ENCODE measurements at places on chromosomes 4 and X.
A peak's percentile ranks its signal among the peaks of the same experiment; 100 is the strongest.

- peak; percentile 95 for DNase-seq
Observed at GRCh38 chr4:2792711-2793585, at the start of gene SH3BP2. SH3BP2 (plus strand) TSS chr4:2793085; CDS start chr4:2820618, 27,533 bp downstream.

- no peak for DNase-seq
Observed at GRCh38 chr4:80259012-80259411, 7.5 kb upstream of the FGF5 start.

DNA sequence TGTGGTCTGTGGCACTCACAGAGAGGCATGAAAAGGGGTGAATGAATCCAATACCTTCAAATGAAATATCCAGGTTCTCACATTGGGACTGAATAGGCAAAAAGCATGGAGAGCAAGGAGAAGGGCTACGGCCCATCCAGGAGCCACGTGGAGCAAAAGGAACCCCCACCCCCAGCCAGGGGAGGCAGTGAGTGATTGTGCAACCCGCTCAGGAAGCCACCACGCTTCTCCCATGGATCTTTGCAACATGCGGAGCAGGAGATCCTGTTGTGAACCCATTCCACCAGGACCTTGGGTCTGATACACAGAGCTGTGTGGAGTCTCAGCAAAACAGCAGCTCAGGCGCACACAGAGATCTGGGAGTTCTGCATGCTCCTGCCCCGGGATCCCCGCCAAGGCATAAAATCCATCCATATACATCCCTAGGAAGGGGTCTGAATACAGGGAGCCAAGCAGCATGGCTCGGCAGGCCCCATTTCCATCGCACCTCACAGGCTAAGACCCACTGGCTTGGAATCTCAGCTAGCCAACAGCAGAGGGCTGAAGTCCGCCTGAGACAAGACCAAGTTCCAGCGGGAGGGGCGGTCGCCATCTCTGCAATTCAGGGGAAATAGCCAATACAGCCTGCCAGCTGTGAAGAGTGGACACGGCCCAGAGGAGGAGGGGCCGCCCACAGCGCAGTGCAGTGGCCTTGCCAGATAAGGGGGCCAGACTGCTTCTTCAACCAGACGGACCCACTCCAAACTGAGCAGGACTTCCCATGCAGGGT lies 80.2 kb downstream of the FGF16 start:
- peak; percentile 63 for DNase-seq

GRCh38 chr4:45350438-45350837 lies 624.1 kb upstream of the GNPDA2 start:
- DNase-seq = no peak

GRCh38 chrX:109742722-109743121 lies 9.7 kb upstream of the ACSL4 start:
- DNase-seq = no peak

DNA sequence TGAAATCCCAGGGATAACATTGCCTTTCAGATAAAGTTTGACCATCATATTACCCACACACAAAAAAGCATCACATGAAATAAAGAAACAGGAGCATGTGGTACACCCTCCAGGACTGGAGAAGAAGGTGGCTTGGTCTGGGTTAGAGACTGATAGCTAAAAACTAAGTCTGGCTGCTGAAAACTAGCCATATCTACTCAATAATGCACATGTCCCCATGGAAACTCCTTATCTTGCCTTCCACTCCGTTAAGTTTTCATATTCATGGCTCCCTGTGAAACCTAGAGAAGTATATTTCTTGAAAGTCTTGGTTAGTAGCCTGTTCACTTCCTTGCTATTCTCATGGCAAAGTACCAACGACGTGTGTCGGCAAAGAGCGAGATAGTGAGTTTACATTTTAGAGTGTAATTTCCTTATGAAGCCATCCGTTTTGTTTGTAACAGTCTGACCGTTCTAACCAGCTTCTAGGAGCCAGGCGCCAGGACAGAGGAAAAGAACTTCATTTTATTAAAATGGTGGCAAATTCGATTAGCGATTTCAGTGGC lies 6.7 kb upstream of the DCTD start:
- DNase-seq = no peak

- no peak for DNase-seq
Observed at GRCh38 chr4:98540803-98541202, 117.6 kb downstream of the TSPAN5 start.

GRCh38 chrX:137915466-137915865 lies 349.5 kb downstream of the ZIC3 start:
- no peak for DNase-seq

- no peak for DNase-seq
Observed at GRCh38 chr4:152820073-152820472, 40.3 kb downstream of the ARFIP1 start.

DNA sequence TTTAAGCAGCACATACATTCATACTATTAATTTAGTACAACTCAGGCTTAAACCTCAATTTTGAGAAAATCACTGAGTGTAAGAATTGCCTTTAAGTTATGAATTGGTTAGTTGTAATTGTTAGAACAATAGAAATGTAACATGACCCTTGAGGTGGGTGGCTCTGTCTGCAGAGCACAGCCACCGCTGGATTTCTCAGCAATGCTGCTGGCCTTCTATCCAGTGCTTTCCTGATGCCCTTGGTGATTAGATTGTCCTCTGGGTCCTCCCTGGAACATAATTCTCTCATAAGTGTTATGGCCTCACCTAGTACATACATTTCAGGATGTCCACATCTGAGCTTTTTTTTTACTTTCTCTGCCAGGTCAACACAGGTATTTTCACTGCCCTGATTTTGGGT lies 213.2 kb downstream of the SLC7A11 start:
- DNase-seq = no peak

DNA sequence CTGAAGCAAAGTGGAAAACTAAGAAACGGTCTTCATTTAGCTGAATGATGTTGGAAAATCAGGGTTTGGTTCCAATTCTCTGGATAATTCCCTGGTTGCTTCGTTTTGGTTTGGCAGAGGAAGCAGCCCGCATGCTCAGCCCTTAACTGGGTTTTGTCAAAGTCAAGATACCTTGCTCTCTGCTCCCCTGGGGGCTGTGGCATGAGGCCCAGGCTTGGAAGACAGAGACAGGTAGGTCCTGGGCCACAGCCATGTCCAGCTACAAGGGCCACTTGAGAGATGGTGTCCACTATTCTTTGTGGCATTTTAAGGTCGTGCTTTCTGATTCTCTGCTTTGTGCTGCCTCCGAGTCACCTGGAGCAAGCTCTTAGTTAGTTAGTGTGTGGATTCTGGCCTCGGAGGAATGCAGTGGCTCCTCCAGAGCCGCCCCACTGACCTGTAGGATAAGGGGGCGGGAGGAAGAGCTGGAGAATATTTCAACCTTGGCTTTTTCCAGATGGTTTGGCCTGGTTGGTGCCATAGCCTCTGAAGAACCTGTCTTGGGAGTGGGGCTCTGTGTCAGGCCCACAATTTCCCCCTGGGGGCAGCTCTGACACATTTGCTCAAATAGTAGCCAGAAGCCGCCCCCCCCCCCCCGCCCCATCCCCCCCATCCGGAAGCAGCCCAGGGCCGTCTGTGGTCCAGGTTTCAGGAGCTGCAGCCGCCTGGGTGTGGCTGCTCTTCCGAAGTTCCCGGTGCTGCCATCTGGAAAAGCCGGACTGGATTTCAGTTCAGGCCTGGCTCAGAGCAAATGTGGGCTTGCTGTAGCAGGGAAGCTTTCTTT lies 147.1 kb downstream of the NHS start:
- no peak for DNase-seq

DNA sequence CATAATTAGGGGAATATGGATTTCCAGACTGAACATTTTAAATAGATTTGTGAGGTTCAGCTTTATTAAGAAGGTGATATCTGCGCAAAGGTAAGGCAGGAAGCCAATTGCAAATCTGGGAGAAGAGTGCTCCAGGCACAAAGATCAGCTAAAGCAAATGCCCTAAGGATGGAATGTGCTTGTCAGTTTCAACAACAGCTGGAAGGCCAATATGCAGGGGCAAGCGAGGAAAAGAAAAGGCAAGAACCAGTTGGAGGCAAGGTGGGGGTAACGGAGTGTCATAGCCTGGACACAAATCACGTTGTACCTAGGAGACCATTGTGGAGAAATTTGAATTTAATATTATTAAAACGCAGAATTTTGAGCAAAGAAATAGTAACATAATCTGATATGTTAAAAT lies 1710.3 kb upstream of the PCDH7 start:
- no peak for DNase-seq

DNA sequence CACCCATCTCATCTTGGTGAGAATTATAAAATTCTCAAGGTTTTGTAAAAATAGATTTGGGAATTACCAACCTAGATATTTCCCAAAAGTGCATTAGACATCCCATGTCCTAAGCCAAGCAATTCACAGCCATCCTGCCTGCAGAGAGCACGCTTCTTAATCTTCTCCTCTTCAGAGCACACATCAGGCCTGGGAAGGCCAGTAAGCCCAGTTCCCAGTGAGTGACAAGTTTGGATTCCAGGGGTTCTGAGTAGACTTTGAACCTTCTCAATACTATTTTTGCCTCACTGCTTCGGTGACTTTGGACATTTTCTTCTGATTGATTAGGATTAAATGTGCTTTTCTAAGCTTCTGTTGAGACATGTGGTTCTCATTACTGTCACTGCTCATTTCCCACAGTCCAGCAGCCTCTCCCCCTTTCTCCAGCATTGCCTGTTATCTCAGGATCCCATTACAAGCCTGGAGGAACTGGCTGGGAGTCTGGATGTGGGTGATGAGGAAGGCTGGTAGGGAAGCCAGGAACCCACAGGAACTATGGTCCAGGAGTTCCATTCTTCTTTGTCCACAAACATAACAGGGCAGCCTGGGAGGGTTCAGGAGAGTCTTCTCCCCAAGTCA lies 56.4 kb upstream of the TMEM150C start:
- no peak for DNase-seq

DNA sequence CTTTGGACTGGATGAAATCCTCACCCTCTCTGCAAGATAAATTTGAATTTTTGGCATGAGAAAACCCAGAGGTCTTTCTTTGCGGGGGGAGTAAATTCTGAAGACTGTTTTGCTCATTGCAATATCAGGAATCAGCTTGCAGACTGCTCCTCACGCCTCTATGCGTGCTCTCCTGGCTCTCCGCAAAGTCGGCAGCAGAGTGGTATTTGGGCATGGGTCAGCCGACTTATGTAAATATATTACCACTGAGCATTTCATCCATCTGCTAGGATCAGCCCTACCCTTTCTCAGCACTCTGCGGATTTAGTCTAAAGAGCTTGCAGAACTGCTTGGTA lies 288.0 kb downstream of the ASMT start:
- no peak for DNase-seq

GRCh38 chr4:8607603-8608481 lies 15.3 kb downstream of the CPZ start:
- no peak for DNase-seq

DNA sequence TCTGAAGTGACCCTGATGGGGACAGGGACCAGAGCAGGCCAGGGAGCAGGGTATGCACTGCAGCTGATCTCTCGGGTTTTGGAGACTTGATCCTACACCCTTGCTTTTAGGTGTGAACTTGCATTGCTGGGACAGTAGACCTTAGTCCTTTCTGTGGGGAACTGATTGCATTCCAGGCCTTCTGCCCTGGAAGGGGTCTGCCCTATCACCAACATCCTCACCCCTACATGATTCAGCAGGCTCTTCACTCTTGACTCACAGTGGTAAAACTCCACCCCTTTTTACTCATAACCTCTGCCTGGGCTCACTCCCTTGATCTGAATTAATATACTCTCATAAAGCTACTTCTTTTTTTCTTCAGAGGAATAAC lies 6.6 kb upstream of the DDX60L start:
- no peak for DNase-seq

- no peak for DNase-seq
Observed at GRCh38 chr4:3851211-3851610, 85.0 kb downstream of the ADRA2C start.

DNA sequence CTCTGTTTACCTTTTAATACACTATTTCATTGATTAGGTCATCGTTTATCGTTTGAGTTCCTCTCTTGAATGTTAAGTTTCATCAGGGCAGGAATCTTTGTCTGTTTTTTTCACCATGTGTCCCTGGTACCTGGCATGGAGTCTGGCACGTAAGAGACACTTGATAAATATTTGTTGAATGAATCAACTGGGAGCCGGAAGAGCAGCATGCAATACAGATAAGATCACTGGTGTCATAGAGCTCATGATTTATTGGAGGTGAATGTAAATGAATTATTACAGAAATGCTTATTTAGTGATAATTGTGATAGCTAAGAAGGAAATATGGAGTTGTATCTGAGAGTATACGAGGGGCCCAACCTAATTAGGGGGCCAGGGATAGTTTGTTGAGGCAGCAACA lies 62.8 kb downstream of the UCHL1 start:
- no peak for DNase-seq

DNA sequence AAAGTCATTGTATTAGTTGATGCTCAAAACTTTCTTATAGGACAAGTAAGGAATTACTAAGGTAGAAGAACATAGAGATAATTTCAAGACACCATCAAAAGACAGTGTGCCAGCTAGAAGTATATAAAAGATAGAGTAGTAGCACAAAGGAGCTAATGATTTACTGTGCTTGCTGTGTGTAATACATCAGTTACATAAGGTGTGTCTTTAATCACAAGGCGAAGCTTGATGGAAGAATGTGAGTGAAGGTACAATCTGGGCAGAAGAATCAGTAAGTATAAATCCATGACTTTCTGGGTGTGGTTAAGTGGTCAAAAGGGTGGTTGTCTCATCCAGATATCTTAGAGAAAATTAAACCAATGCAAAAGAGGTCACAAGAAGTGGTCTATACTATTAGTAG lies 95.1 kb upstream of the BOD1L1 start:
- no peak for DNase-seq

GRCh38 chr4:17670423-17670822 lies 56.0 kb downstream of the MED28 start:
- DNase-seq = no peak

- no peak for DNase-seq
Observed at GRCh38 chr4:107793996-107794395, 30.7 kb upstream of the SGMS2 start.

DNA sequence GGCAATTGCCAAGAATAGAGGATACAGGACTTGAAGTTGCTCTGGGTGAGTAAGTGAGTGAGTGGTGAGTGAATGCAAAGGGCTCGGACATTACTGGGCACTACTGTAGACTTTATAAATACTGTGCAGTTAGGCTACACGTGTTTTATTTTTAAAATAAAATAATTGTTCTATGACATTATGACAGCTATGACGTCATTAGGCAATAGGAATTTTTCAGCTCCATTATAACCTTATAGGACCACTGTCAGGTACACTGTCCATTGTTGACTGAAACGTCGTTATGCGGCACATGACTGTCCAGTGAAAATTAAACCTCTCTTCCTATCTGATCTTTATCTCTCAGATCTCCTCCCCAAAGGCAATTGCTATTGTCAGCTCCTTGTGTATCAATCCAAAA lies 5.1 kb upstream of the TASL start:
- DNase-seq = no peak

DNA sequence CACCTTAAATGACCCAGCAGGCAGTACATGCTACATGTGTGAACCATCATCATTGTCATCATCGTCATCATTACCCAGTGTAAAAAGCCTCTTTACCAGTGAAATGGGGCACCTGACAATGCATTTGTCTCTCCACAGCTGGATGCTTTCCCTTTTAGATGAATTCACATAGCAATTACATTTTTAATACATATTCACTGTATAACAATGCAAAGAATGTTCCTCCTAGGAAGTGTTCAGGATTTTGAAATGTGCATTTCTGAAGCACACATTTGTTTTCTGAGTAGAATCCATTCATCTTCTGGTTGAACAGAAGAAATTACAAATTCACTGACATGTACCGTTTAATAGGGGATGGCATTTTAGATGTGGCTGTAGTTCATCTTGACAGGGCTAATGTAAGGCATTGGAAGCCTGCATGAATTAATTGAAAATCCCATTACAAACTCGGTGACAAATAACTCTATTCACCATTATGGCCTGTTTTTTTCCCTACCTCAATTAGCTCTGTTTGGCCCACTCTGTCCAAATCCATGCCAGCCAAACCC lies 111.1 kb downstream of the SH3RF1 start:
- no peak for DNase-seq

Measured in Right ventricle myocardium superior (tissue), 1 donor.